ENCODE measurements at places on chromosomes 7 and 10.

DNA sequence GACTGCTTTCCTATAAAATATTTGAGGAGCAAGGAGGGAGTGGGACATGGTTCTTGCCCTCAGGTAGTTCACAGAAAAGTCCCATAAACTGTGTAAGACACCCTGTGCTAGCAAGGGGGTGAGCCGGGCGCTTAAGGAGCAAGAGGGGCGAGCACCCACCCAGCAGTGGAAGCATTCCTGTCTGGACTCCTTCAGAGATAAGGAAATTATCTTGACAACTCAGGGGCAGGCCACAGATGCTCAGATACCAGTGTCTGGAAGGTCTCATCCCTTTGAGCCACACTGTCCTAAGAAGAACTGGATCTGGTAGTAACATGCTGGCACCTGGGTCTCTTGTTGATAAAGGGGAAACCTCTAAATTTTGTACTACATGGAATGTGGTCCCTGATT lies 54.1 kb downstream of the DAGLB start:
- DNase-seq, result no peak

DNA sequence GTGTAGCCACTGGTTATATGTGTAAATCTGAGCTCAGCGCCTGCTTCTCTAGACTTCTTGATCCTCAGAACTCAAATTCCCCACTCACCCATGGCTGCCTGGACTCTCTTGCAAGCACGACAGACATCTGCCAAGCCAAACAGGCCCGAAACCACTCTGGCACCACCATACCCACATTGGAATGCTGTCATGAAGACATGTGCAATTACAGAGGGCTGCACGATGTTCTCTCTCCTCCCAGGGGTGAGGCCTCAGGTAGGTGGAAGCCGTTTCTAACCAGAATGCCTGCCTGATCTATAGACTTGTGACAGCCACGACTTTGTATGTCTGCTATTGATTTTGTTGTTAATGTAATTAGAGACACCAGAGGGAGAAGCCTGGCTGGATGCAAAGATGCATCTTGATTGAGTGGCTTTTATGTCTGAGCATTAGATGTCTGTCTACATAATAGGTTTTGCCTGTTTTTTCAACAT lies 4.0 kb downstream of the BAMBI start:
- no peak for DNase-seq

- no peak for DNase-seq
These were observed 29.6 kb upstream of the AKR1C3 start for GRCh38 chr10:5064656-5065055.

- DNase-seq, result no peak
These were observed 7.6 kb downstream of the MMS19 start for GRCh38 chr10:97490592-97490991.

DNA sequence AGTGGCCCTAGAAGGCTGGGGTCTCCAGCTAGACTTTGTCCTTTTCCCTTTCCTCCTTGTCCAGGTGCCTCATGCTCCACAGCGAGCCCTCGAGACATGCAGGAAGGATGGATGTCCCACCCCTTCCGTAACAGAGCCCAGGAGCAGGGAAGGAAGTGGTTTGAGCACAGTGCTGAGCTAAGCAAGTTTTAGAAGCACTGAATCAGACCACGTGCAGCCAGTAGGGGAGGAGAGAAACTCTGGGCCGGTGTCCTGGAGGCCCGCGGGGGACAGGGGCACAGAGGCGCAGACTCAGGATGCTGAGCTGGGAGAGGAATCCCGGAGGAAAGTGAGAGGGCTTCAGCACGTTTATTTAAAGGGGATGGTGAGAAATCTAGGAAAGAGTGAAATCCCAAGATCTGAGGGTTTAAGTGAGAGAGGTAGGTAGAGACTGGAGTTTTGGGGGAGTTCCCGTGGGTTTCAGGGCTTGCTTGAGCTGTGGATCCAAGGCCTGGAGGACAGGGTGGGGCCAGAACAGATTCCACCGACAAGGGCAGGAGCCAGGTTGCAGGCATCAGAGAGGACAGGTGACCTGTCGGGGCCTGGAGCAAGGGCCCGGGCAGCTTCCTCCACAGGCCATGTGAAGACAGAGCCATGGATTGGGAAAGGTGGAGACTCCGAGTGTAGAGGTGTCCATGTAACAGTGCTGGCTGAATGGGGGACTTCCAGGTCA lies 4.4 kb upstream of the IRF5 start:
- no peak for DNase-seq

Data from hepatic stellate cell (primary cell).